T-helper 1 cell (primary cell): ENCODE measurements at places on chromosomes 1 and 21.

- DNase-seq, result no peak
These were observed 2.0 kb downstream of the PDPN start for GRCh38 chr1:13585612-13585991.

- no peak for DNase-seq
These were observed 18.9 kb downstream of the CTNNBIP1 start for GRCh38 chr1:9891207-9891606.

GRCh38 chr1:207836591-207837347 lies 74.2 kb downstream of the CD34 start:
- no peak for DNase-seq

DNA sequence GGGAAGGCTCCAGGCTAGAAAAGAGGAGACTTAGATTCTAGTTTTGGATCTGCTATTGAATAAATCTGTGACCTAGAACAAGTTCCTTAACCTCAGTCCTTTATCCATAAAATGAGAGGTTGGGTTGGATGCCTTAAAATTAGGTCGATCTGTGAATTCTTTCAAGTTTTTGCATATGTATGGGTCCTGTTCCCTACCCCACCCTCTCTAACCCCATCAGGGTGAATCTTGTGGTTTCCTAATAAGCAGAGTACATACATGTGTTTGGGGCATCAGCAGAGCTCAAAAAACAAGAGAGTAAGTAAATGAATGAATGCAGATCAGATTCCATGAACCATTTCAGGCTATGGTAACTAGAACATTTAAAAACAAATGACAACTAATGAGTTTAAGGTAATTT lies 6.2 kb downstream of the SPRR4 start:
- DNase-seq, result no peak

- no peak for DNase-seq
These were observed 327.5 kb upstream of the POGK start for GRCh38 chr1:166511761-166512160.

DNA sequence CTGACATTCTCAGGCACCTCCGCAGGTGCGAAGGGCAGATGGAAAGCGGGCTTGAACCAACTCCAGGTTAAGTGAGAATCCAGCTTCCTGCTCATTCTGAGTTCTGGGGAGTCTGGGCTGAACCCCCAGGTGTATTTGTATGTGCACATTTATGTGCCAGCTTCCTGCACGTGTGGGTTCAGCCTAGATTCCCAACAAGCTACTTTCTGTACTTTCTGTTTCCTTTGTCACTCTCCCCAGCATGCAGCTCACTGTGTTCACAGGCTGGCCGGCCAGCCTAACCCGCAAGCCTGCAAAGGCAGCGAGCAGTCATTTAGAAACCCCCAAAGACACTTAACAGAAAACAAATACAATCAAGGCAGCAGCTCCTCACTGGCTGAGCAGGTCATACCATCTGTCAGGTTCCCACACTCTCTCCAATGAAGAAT lies 1.3 kb upstream of the IL19 start:
- DNase-seq, result peak; percentile 14

DNA sequence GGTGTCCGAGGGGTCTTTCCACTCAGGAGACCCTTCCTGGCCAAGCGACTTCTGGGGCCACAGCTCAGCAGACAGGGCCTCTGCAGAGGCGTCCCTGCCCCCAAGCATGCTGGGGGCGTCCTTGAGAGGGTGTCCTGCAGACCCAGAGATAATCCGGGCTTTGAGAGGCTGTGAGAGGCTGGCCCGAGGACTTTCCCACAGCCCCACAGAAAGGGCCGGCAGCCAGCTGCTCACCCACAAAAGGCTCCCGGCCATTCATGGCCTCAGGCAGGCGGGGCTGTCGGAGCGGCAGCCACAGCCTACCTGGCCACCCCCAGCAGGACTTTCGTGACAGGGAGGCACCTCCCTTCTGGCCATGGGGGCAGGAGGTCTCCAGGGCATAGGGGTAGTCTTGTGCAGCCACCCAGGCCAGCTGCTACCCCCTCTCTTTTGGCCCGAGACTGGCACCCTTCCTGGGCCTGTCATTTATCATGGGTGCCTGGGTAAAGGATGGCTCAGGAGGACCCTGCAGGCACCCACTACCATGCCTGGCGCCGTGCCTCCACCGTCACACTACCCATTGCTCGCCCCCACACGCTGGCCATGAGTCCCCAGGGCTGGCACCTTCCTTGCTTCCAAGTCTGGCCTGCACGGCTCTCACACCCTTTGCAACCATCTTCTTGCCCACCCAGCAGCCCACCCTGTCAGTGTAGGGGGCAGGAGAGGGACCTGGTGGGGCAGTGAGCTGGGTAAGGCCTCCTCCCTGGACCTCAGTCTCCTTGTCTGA lies 11.1 kb upstream of the TNFRSF14 start:
- no peak for DNase-seq

DNA sequence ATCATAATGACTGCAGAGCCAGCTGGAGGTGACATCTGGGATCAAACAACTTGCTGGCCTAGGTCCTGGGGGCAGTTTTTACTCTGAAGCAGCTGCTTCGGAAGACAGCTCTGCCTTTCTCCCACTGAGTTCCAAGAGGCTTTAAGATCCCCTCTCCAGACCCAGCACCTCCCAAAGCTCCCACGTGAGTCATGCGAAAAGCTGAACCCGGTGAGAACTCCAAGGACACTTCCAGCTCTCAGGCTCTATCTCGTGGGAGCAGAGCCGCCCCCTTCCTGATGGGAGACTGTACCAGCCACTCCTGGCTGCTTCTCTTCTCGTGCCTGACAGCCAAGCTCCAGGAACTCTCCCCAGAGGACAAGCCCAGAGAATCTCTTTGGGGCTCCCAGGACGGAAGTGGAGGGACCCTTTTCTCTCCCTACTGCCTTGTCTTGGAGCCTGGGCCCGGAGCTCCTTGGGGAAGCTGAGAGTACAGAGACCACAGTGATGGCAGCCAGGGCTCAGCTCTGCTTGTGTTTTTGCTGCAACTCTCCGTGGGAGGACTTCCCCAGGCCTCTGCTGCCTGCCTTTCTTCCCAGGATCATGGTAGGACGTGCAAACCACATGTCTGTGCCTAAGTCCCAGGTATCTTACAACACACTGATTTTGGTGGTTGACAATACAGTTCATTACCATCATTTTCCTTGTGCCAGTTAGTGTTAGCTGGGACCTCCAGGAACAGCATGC lies 40.6 kb downstream of the STUM start:
- no peak for DNase-seq

DNA sequence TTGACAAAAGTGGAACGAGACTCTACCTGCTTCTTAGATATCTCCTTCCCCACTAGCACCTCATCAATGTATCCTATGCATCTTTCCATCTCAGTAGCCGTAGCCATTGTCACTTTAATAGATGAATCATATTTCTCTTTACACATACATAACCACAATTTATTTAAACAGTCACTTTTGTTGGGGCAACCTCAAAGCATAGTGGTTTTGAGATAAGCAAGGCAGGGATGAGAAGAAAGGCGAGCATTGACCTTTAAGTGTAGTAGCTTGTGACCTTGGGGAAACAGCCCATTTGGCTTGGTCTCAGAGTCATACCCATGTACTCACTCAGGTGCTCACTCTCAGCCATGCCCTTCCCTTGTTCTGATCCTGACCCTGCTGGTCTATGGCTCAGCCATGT lies 260.1 kb downstream of the C1orf94 start:
- DNase-seq, result no peak

- no peak for DNase-seq
These were observed 7.7 kb downstream of the CGN start for GRCh38 chr1:151518936-151519335.

- no peak for DNase-seq
These were observed 90.1 kb downstream of the OMA1 start for GRCh38 chr1:58456470-58456869.

DNA sequence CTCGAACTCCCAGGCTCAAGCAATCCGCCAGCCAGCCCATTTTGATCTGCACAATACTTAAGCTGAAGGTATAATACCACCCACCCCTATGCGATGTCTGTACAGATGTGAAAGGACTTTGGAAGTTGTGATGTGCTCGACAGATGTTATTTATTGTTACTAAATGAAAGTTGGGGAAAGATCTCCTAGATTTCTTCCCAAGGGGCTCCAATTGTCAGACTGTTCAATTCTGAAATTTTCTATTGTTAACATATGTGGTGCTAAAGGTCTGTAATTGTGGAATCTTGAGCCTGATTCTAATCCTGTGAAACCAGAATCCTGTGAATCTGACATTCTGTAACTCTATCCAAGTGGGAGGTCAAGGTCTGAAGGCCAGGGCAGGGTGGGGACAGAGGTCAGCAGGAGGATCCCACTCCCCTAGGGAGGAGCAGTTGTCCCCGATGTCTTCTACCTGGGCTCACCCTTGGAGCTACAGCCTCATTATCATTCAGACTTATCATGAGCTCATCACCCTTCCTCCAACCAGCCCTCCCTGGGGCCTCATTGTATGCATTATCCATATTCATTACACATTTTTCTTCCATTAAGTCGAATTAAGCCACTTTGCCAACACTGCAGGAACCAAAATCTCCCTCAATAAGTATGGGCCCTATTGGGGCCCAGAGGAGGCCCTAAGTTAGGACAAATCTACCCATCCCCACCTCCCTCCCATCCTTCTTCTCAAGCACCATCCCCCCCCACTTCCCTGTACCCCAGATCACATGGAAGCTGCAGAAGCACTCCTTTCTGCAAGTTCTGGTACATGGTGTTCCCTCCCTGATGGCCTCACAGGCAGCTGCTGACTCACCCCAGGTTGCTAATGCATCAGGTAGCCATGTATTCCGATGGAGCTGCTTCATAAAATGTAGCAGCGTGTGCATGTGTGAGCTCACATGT lies 32.3 kb downstream of the SHISAL2A start:
- DNase-seq, result no peak

DNA sequence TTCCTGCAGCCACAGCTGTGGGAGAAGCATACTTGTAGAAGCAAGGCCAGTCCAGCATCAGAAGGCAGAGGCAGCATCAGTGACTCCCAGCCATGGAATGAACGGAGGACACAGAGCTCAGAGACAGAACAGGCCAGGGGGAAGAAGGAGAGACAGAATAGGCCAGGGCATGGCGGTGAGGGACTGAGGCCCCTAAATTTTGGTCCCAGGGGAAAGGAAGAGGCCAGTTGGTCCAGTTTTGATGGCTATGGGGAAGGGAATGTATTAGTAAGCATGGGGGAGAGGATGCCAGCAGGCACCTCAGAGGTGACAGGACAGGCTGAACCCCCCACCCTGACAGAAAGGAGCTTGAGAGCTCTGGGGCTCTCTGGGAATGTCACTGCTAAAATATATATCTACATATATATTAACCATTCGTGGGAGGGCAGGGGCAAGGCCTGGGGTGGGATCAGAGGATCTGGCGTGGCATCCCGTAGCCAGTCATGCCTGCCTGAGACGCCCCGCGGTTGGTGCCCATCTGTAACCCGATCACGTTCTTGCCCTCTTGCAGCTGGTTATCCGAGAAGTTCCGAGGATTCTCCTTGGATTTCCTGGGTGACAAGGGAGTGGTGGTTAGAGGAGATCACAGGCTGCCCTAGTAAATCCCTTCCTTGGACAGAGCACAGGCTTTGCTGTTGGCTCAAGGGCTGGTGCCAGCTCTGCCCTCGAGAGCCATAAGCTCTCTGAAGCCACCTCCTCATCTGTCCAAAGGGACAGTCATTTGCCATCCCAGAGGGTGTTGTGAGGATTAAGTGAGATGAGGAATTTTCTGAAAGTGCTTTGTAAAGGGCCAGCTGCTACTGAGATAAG lies 6.7 kb downstream of the TAGLN2 start:
- DNase-seq, result no peak

DNA sequence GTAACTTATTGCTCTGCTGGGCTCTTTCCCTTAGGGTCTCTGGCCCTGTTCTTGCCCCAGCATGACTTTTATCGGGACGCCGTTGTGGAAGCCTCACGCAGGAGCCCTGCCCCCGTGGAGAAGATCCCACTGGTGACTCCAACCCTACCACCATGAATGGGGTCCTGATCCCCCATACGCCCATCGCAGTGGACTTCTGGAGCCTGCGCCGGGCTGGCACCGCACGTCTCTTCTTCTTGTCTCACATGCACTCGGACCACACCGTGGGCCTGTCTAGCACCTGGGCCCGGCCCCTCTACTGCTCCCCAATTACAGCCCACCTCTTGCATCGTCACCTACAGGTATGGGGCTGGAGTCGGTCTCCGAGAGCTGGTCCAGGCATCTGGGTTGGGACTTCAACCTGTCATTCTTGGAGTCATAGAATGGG lies 322 bp downstream of the DCLRE1B start:
- DNase-seq, result peak; percentile 16

- no peak for DNase-seq
These were observed 99.5 kb downstream of the LACTBL1 start for GRCh38 chr1:22872981-22873664.

GRCh38 chr1:243748706-243749283 lies 101.2 kb downstream of the AKT3 start:
- DNase-seq, result no peak

DNA sequence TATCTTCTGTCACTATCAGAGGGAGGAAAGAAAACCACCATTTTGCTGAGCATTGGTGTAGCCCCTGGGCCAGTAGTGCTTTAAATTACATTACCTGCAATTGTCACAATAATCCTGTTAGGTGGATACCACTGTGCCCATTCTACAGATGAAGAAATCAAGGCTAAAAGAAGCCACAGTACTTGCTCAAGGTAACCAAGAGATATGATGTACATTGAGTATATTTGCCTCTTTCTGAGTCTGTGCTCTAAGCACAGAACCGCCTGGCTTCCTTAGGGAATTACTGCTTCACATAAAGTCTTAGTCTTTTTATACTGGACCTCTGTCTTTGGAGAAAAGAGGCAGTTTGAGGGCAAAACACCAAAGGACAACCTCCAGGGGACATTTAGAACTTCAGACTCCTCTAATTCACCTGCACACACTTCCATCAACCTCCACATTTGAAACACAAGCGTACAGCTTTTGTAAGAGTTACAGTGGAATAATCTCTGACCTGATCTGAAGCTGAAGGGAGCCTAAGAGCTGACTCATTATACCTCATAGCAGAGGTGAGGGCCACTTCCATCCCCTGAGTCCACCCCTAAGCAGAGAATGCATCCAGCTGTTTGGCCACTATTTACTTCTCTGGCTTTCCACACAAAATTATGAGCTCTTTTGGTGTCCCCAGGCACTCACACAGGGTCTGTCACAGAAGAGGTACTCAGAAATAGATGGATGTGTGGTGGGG lies 61.8 kb downstream of the PLPP3 start:
- DNase-seq, result no peak

GRCh38 chr1:158998781-158999161 lies 10.9 kb upstream of the IFI16 start:
- DNase-seq, result no peak

DNA sequence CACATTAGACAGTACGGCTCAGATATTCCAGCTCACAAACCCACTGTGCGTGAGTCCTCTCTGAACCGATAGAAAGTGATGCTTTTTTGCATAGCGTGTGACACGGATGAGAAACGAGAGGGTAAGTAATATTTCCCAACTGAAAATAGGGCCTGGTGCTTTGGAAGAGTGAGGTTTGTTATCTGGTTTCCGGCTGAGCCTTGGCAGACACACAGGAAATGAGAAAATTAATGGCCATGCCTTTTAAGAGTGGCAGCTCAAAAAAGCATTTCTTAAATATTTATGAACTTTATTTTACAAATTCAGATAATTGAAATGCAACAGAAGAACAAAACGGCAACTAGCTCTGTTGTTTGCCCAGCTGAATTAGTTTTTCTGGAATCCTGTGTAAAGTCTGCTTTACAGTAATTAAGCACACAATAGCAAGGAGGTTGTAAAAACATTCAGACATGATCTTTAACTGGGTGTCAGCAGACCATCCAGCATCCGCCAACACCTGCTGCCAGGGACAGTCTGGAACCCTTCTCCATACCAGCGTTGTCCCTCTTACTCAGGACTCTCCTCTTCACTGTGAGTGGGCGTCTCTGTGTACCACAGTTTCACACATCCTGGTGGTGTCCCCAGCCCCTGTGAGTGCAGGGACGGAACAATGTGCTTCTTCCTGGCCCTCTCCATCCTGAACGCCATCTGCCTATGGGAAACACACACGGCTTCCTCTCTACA lies 155.4 kb downstream of the PGBD5 start:
- DNase-seq, result no peak
